ENCODE measurements at places on chromosomes 12 and 14. TPM values are rescaled to one million over a fixed set of nuclear protein-coding genes. Genes with fewer than 3 reads are reported as not detected.

DNA sequence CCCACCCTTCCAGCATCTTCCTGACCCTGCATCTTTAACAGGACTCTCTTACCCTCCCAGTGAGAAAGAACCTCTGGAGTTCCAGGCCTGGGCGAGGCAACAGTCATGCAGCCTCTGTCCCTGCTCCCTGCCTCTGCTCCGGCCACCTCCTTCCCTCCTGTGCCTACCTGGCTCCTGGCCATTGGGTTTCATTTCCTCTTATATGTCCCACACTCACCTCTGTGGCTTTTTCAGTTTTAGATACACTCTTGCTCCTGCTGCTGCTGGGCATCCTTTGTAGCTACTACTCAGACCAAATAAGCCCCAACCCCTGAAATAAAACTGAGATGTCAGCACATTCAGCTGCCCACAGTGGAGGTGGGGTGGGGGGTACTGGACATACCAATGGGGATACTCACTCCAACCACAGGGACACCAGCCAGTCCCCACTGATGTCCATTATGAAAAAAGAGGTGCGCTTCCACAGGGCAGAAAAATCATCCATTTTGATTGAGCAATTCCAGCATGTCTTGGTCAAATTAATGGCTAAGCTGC is 99.1 kb upstream of the NRXN3 start:
- no peaks in the 10 kb centered on the region for H3K36me3 ChIP-seq
- H3K27ac ChIP-seq = no peak overlapping the region
- no peaks in the 10 kb centered on the region for H3K27me3 ChIP-seq
- DNase-seq = no peak
- H3K4me1 ChIP-seq = no peaks in the 10 kb centered on the region

DNA sequence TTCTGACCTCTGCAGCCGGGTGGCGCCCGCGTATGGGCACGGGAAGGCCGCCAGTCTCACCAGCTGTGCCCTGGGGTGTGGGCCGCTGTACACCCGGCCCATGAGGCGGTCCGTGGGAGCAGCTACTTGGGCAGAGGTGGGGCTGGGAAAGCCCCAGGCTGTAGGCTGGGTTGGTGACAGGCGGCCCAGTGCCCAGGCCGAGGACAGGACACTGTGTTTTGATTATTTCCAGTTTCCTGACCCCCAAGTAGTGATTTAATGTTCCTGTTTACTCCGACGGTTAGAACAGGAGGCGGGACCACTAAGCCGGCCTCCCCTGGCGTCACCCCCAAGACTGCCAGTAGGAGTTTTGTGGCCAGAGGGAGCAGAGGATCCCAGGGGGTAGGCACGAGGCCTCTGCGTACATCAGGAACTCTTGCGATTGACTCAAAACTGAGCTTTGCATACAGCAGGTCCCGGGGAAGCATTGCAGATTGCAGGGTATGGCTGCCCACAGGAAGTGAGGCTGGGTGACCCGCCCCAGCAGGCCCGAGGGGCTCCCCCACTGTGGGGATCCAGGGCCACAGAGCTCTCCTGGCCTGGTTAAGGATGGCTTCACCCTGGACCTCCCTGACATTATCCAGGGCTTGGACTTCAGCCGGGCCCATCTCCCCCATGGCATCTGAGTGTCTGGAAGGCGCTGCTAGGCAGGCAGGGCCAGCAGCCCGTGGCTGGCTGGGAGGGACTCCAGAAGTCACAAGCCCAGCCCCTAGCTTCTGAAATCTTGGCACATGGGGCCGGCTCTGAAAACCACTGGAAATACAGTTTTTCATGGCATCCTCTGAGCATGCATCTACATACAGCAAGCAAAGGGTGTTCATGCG is 42.5 kb upstream of the DIO3 start:
- H3K27ac ChIP-seq = no peak overlapping the region
- H3K36me3 ChIP-seq = no peaks in the 10 kb centered on the region
- no peak for DNase-seq

Gene KTN1
- total RNA-seq = 182 TPM

- H3K27ac ChIP-seq = no peak overlapping the region
- no peaks in the 10 kb centered on the region for H3K27me3 ChIP-seq
- H3K4me1 ChIP-seq = no peaks in the 10 kb centered on the region
- no peaks in the 10 kb centered on the region for H3K36me3 ChIP-seq
Observed at GRCh38 chr12:76881142-76881541, 2.3 kb upstream of the CSRP2 start.

DNA sequence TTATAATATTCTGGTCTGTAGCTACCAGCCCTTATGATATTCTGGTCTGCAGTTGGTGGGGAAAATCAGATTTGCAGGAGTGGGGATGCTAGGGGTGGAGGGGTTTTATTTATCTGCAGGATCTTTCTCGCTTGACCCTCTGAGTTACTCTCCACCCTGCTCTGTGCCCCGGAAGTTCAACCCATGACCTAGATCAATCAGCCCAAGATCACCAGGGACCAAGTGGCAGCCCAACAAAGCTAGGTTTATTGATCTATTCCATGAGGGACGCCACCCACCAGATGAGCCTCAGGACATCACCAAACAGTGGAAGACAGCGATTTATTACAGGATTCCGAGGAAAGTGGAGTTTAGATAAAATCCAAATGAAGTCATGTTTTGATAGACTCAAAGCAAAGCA is 25.8 kb upstream of the C12orf76 start:
- no peak overlapping the region for H3K27ac ChIP-seq
- no peaks in the 10 kb centered on the region for H3K27me3 ChIP-seq
- DNase-seq = no peak
- H3K4me1 ChIP-seq = peaks cover 4% of the 10 kb centered on the region
- no peak overlapping the region for H3K4me3 ChIP-seq

- H3K36me3 ChIP-seq = no peaks in the 10 kb centered on the region
- H3K27ac ChIP-seq = no peak overlapping the region
- DNase-seq = no peak
Observed at GRCh38 chr14:102760496-102761193, 16.6 kb upstream of the TRAF3 start.

Gene RNASE9
- total RNA-seq = not detected

DNA sequence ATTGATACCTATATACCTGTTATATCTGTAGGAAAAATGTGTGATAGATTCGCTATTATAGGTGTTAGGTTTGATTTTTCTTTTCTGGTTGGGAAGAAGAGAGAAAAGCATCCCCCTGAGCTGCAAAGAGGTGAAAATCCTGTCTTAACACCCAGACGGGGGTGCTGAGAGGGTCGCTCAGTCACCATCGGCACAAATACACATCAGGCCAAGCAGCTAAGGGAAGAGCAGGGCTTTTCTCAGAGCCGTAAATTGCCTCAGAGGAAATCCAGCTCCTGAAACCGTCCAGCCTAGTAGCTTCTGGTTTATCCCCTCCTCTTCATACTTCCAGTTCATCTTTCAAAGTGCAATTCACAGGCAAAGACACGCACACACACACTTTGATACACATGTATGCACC is 111.1 kb upstream of the OVCH1 start:
- no peak overlapping the region for H3K4me3 ChIP-seq
- no peaks in the 10 kb centered on the region for H3K36me3 ChIP-seq
- H3K27me3 ChIP-seq = peaks cover 9% of the 10 kb centered on the region
- H3K4me1 ChIP-seq = no peaks in the 10 kb centered on the region
- no peak for DNase-seq

GRCh38 chr12:108419949-108420348 is 80.8 kb upstream of the CMKLR1 start:
- H3K4me3 ChIP-seq = no peak overlapping the region
- H3K27me3 ChIP-seq = no peaks in the 10 kb centered on the region
- no peaks in the 10 kb centered on the region for H3K36me3 ChIP-seq
- no peak for DNase-seq

Gene CHFR
- 36.1 TPM for total RNA-seq

DNA sequence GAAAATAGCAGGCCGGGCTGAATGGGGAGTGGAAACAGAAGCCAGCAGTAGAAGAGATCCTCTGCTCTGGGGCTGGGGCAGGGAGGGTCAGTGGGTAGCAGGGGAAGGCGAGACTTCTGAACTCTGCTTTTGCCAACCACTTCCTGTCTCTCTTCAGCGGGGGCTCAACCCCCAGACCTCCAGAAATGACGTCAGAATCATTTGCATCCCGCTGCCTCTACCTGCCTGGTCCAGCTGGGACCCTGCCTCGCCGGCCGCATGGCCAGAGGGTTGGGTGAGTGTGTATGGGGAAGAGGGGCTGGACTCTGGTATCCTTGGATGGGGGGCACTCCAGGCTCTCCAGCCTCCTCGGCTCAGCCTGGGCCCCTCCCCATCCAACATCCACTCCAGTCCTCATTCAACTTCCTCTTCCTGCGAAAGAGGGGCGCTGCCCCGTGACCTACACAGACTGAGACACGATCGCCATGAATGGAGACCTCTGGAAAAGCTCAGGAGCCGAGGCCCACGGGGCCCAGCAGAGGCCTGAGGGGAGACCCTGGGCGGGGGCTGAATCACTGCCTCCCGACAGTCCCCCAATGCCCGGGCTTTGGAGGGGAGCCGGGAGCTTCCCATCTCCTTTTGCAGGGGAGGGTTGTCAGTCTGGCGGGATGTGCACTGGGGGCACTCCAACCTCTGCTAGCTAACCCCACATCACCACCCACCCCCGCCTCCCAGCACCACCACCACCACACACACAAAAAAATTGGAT is 458 bp upstream of the HOXC4 start:
- DNase-seq = no peak
- no peaks in the 10 kb centered on the region for H3K4me1 ChIP-seq
- H3K36me3 ChIP-seq = no peaks in the 10 kb centered on the region

Gene SERPINA1
- 42.6 TPM for total RNA-seq

Gene ERO1A
- total RNA-seq = 37.0 TPM
